ENCODE measurements at places on chromosomes 5 and 9. TPM values are rescaled to one million over a fixed set of nuclear protein-coding genes. Genes with fewer than 3 reads are reported as not detected.

Gene RLN2
- total RNA-seq: 1.4 TPM

Gene PCDHGA5
- total RNA-seq: 0.51 TPM

Gene LCN9
- total RNA-seq: not detected

Gene NR4A3
- total RNA-seq: 169 TPM

Gene PTGR1
- total RNA-seq: 1.8 TPM

Gene HSPB3
- total RNA-seq: not detected

Gene GPX8
- not detected for total RNA-seq

Gene PAIP1
- total RNA-seq: 58.0 TPM

Gene GAS1
- 0.32 TPM for total RNA-seq

Gene PCDHB12
- total RNA-seq: not detected

Gene LAMC3
- total RNA-seq: not detected

Gene CNTNAP3
- total RNA-seq: not detected

Gene UNC5A
- total RNA-seq: not detected

Gene TTC23L
- total RNA-seq: not detected

Gene SVEP1
- not detected for total RNA-seq

Gene KCTD16
- total RNA-seq: not detected

Gene NR2F1
- total RNA-seq: not detected

Gene CAPSL
- total RNA-seq: 1.2 TPM

Gene HRH2
- 34.3 TPM for total RNA-seq

Gene SREK1
- 69.9 TPM for total RNA-seq

Gene SIT1
- 92.1 TPM for total RNA-seq

Gene IZUMO3
- total RNA-seq: not detected

Gene CCDC183
- total RNA-seq: not detected

Gene SCGB3A2
- total RNA-seq: not detected

Gene ZFP37
- 0.30 TPM for total RNA-seq

Gene OR1J2
- total RNA-seq: not detected

Gene ZFP62
- 28.8 TPM for total RNA-seq

Gene SMC2
- 56.1 TPM for total RNA-seq

Gene RNF180
- 0.53 TPM for total RNA-seq

Gene PCDHGB1
- 0.48 TPM for total RNA-seq

Gene SLC36A2
- total RNA-seq: not detected

Gene LECT2
- not detected for total RNA-seq

Gene IL31RA
- total RNA-seq: not detected

Gene GABRA6
- not detected for total RNA-seq

Gene SPATA9
- not detected for total RNA-seq

Gene OSMR
- 0.07 TPM for total RNA-seq

Gene OR13C2
- total RNA-seq: not detected

Gene WWC1
- 0.09 TPM for total RNA-seq

Gene ANKDD1B
- 0.48 TPM for total RNA-seq

Gene ABCA2
- total RNA-seq: 31.4 TPM

Gene ALAD
- 28.3 TPM for total RNA-seq

Gene DBH
- total RNA-seq: not detected

Gene BARHL1
- not detected for total RNA-seq

Gene C7
- total RNA-seq: not detected

Gene LRSAM1
- 26.6 TPM for total RNA-seq

Gene MEIKIN
- not detected for total RNA-seq

Gene EPB41L4A
- total RNA-seq: 0.34 TPM

Gene TNFSF15
- total RNA-seq: 0.28 TPM

Measured in activated T-helper 2 cell treated with anti-CD3 and anti-CD28 coated beads, Interferon-gamma antibody, Interleukin-2, Interleukin-4, amounts not matched to agents 10 μg/mL and 5 μg/mL and 100 μg/mL, durations not matched to agents 14 hours and 24 hours and 36 hours (primary cell).